Activated CD4-positive, CD25-positive, alpha-beta regulatory T cell (primary cell): ENCODE measurements at places on chromosomes 11 and 22.

GRCh38 chr11:45658292-45658991 is 7.0 kb downstream of the CHST1 start:
- DNase-seq, result no peak

GRCh38 chr22:42993651-42994275 is 21.2 kb downstream of the PACSIN2 start:
- no peak for DNase-seq

DNA sequence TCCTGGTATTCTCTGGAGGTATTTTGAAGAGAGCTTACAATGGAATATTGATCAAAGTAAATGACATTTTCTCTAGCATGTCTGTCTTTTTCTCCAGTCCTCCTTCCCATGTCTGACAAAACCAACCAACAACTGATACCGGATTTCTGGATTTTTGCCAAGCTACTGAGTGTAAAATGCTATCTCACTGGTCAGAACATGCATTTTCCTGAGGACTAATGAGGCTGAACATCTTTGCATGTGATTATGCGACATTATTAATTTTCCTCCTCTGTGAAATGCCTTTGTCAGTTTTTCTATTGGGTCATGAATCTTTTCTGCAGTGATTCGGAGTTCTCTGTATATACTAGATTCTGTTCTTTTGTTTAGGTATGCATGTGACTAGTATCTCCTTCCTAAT is 51.4 kb downstream of the CDON start:
- DNase-seq, result no peak

DNA sequence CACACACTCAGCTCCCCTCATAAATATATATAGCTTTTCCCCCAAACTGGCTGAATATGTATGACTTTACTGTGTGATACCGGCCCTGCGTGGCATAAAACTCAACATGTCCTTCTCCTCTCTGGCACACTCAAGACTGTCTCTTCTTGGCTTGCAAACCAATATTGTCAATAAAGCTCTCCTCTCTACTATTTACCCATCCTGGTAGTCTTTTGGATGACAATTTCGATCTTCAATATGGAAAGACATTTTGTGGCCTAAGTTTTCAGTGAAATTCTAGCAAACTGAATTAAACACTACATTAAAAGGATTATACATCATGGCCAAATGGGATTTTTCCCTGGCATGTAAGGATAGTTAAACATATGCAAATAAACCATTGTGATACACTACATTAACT is 1255.9 kb downstream of the JRKL start:
- no peak for DNase-seq

GRCh38 chr11:62459080-62459479 is 40.2 kb downstream of the SCGB1A1 start:
- DNase-seq, result no peak

DNA sequence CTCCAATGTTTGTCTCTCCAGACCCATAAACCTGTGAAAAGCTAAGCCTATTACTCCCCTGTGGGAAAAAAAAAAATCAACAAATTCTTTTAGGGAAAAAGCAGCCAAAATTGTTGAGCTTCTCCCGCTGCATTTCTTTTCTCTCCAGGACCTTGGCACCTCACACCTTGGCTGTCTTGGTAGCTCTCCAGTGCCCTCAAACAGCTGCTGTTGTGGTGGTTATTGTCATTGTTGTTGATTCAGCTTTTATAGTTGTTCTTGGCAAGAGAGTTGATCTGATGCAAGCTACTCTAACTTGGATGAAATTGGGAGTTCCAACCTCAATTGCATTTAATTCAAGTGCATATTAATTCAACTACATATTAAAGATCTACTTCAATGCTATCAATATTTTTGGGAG is 516.9 kb upstream of the LARGE1 start:
- DNase-seq, result no peak

DNA sequence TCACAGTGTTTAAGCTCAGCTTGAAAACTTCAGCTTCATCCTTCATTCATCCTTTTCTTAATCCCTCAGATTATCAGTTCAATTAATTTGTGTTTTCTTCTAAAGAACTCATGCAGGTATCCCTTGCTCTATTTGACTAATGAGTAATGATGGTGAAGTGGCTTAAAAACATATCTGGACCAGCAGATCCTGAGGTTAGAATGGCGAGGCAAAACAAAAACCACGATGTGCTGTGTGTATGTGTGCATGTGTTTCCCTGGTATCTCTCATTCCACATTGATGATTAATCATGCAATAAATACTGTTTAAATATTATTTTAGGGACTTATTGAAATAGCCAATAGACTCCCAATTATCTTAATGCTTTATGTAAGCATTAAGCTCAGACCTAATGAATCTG is 437.0 kb downstream of the DYNC2H1 start:
- DNase-seq, result no peak

DNA sequence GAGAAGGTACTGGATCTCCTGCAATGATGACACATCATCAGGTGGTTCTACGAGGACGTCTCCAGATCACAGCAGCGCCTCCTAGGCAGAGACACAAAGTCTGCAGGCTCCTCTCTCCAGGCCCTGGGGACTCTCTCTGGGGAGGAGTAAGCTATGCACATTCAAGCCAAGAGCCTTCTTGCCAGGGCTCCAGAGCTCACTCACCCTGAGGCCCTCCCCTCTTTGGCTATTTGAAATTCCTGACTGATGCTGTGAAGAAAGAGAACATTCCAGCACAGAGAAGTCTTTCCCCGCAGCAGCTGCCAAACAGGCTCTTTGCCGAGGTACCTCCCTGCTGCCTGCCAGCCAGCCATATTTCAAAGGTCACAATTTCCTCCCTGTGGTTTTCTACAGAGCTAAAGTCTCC is 204.9 kb downstream of the CSNK2A3 start:
- DNase-seq, result no peak

- no peak for DNase-seq
These were observed 12.6 kb downstream of the IL10RA start for GRCh38 chr11:117998664-117999353.

DNA sequence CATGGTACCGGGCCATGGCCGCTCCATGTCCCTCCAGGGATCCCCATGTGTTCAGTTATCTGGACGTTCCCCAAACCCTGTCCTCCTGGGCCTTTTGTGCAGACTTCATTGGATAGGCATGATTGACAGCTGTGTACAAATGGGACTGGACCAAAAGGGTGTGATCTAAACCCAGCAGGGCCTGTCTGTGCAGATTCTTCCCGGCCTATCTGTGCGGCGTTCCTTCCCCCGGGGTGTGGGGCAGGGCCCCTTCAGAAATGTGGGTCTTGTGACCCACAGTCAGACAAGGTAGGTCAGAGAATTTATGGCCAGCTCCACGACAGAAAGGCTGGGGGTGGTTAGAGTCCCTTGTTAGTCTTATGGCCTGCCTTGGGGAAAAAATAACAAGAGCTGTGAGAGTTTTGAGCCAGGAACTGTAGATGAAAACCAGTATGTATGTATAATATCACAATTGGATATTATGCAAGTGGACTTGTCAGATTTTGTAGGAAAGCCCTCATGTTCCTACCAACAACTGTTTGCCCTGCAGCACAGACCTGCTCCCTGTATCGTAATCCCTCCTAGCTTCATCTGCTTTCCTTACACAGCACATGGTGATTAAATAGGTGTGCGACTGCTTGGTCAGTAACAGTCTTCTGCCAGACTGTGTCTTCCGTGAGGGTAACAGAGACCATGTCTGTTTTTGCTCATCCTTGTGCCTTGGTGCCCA is 31.7 kb downstream of the AP2A2 start:
- DNase-seq, result no peak

DNA sequence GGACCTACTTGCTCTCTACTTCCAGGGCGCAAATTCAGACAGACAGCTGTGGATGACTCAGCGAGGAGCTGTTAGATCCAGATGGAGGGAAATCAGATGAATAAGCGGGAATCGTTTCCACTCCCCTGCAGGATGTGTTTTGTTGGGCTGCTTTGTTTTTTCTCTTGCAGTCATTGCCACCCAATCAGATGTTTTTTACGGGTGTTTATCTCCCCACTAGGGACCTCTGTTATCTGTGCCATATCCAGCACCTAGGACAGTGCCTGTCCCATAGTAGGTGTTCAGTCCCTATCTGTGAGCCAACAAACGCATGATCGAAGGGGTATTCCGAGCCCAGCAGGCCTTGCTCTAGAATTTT is 51.1 kb upstream of the PARVG start:
- DNase-seq, result no peak

DNA sequence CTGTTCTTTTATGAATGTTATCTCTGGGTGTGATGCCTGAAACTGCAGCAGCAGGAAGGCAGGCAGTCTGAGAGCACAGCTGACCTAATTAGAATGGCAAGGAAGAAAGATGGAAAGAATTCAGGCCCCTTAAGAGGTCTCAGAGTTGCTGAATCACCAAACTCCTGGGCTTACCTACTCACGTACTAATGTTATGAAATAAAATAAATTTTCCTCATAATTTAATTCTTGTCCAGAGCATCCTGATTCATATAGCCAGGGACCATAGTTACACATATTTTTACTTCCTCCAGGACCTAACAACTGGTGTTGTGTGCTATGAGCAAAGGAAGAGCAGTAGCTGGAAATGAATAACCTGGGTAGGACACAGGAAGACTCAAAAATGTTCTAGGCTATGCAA is 41.9 kb downstream of the SNX19 start:
- DNase-seq, result no peak

DNA sequence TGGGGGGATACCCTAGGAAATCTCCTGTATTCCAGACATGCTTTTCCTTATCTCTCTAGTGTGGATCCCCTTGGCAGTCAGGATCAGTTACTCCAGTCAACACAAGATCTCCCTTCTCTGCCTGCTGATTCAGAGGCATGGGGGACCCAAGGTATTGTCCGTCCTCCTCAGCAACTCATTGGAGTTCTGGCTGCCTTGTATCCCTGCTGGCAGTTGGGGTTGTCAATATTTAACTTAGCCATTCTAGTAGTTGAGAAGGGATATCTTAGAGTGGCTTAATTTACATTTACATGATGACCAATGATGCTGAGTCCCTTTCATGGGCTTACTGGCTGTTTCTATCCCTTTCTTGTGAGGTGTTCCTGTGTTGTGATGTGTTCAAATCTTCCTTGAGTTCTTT is 74.2 kb downstream of the GRK3 start:
- no peak for DNase-seq

GRCh38 chr11:30730011-30730410 is 143.9 kb upstream of the MPPED2 start:
- DNase-seq, result no peak

DNA sequence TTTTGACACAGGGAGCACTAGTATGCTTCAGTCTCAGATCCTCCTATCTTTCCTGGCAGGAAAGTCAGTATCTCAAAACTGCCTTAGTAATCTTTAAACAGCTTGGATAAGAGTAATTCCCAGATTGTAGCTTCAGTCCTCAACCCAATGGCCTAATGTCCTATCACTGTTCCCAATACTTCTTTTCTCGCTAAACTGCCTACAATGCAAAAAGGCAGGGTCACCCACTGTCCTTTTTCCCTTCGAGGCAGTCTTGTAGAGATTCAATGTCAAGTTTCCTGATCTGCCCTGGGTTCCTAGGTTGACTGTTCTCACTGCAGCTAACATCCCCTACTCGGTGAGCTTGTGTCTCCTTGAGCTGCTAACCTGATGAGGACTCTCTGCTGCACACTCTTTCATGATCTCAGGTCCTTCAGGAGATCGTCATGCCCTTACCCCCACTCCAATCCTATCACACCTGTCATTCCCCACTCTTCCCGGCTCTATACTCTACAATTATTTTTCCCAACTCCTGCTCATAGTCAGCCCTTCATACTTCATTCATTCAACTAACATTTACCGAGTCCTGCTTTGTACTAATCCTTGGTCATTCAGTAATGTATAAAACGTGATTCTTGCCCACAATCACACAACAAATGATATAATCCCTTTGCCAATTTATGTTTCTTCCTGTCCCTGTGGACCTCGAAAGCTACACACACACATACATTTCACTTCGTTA is 904 bp downstream of the C2CD3 start:
- DNase-seq, result no peak

DNA sequence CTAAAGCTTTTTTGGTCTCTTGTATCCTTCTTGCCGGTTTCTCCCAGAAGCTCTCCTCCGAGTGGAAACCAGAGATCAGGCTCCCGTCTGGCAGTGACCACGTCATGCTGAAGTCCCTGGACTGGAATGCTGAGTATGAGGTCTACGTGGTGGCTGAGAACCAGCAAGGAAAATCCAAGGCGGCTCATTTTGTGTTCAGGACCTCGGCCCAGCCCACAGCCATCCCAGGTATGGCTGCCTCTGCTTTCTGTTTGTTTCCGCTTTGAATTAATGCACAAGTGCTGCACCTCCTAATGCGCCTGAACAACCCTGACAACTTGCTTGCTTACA is 54.3 kb upstream of the TTC12 start:
- no peak for DNase-seq

DNA sequence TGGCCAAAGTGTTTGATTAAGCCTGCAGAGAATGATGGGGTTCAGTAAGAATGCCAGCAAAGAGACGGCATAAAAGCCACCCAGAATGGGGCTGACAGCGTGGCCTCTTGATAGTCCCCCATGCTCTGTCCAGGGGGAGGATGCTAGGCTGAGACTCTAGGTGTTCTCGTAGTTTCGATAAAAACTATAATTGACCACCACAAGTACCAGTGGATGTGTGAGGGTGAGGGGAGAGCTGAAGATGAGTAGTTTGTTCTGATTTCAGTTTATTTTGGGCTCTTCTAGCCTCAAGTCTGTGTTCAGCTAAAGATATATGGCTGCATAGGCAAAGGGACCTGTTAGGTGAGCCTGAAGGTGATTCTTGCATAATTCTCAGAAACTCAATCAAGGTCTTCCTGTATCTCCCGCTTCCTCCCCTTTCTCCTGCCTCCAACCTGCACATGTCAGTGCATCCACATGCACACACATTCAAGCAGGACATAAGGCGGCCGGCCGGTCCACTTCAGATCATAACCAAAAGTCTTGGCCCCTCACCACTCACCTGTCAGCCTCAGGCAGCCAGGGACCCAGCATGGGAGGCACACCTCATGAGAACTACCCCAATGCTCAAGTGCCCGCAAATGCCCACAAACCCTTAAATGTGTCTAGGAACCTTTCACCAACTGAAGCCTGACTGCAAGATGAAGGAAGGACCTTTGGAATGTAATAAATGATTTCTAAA is 31.2 kb downstream of the FLI1 start:
- DNase-seq, result no peak

GRCh38 chr11:119120639-119121007 is 757 bp upstream of the HINFP start:
- no peak for DNase-seq

DNA sequence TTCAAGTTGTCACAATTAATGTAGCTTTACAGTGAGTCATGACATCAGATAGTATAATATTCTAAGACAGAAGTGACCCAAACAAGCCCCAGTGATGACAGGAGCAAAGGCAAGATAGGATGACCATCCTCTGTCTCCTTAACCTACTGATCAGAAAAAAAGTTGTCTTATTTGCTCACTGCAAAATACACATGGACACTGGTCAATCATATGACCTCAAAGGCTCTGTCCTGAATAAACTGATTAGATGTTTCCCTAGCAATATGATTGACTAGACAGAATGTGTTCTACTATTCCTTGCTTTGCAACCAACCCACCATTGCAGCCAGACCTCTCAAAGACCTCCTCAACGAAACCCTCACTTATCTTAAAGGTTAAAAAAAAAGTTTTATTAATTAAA is 117.4 kb downstream of the SYN3 start:
- DNase-seq, result no peak

GRCh38 chr11:113411536-113411935 is 24.0 kb downstream of the ANKK1 start:
- DNase-seq, result no peak
